Ovary (tissue), 10 donors: ENCODE measurements at places on chromosomes 13 and 19.

- no peak for DNase-seq
Observed at GRCh38 chr13:114077933-114078325, 54.5 kb downstream of the RASA3 start.

DNA sequence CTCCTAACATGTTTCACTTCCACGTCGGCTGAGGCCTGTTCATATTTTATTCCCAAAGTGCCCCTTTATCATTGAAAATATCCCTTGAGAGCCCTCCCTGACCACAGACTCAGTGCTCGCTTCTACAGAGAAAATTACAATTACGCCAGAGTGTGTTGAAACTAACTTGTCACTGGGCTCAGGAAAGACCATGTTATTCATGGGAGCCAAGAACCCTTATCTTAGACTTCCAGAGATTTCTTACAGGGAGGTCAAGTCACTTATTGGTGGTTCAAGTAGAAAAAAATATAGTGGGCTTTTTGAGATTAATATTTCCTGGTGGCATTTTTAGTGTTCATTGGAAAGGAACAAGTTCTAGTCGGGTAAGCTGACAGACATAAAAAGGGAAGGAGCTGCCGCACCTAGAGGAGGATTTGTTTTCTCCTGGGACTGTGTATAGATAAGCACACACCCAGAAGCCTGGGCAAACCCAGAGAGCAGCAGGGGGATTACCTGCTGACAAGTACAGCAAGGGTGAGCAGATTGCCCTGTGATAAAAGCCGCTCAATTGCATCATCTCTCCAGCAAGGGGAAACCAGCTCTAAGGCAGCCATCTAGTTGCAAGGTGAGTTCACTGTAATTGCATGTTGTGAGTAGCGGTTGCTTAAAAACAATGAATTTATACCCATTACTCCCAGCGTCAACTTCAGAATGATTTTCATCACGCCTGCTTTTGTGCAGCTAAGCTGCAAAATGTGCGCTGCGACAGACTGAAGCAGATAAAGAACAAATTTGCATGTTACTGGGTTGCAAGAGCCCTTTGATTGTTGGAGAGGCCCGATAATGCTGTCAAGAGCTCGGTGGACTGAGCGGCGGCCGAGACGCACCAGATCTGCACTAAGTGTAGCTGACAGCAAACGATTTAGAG lies 46.2 kb downstream of the DCT start:
- no peak for DNase-seq

- DNase-seq = no peak
Observed at GRCh38 chr13:20544201-20544923, 18.7 kb upstream of the CRYL1 start.

GRCh38 chr13:77894743-77895142 lies 23.9 kb downstream of the EDNRB start:
- no peak for DNase-seq

GRCh38 chr19:18117364-18117691 lies 19.8 kb downstream of the MAST3 start:
- DNase-seq = no peak
